ENCODE measurements at places on chromosomes 3 and 15.

GRCh38 chr3:166897811-166898210 is 482.3 kb downstream of the ZBBX start:
- DNase-seq, result no peak

GRCh38 chr3:134214239-134214638 is 36.4 kb downstream of the RYK start:
- DNase-seq, result no peak

DNA sequence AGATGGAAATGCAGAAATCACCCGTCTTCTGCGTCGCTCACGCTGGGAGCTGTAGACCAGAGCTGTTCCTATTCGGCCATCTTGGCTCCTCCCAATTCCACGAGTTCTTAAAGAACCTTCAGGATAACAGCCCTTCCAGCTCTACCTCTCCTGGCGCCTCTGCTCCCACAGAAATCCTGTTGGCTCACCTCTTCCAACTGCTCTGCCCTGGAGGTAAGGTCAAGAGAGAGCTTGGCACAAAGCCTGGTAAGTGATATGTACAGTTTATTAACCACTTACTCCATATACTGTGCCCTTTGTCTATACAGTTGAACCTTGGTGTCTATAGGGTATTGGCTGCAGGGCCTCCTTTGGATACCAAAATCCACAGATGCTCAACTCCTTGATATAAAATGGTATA is 17.8 kb upstream of the FGF12 start:
- DNase-seq, result no peak

GRCh38 chr3:6771171-6771570 is 89.7 kb upstream of the GRM7 start:
- no peak for DNase-seq

DNA sequence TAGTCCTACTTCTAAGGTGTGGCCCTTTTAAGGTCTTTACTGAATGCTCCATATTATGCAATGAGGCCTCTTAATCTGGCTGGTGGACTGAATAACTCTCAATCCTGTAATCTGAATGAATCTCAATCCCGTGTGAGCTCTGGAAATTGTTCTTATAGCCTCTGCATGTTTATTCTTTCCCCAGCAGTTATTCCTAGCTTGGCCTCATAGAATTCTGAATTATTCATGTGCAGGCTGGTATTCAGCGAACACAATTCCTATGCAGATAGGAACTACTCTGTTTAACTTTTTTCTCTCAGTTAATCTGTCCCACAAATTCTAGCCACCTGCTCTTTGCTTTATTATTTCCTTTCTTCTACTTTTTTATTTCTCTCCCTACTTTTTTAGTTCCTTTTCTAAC is 44.3 kb upstream of the XRN1 start:
- DNase-seq, result no peak

DNA sequence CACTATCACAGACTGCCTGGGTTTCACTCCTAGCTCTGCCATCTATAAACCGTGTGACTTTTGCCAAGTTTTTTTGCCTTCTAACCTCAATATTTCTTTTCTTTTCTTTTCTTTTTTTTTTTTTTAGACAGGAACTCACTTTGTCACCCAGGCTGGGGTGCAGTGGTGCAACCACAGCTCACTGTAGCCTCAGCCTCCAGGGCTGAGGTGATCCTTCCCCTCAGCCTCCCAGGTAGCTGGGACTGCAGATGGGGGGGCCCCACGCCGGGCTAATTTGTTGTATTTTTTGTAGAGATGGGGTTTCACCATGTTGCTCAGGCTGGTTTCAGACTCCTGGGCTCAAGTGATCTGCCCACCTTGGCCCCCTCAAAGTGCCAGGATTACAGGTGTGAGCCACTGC is 3.2 kb upstream of the ADAM10 start:
- DNase-seq, result no peak

DNA sequence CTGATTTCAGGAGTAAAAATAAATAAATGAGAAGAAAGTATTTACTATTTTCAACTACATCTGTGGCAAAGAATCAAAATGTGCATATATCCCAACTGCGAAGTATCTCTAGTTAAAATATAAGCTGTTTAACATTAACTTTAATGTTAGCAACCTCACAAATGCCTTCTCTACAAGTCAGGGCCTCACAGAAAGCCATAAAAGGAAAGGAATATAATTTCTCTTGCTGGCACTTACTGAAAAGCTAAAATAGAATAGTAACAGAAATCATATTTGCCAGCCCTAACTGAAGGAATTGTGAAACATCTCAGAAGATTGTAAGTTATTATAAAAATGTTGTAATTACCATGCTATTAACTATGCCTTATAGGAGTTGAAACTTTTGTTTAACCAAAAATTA is 65.1 kb upstream of the MBNL1 start:
- DNase-seq, result no peak

DNA sequence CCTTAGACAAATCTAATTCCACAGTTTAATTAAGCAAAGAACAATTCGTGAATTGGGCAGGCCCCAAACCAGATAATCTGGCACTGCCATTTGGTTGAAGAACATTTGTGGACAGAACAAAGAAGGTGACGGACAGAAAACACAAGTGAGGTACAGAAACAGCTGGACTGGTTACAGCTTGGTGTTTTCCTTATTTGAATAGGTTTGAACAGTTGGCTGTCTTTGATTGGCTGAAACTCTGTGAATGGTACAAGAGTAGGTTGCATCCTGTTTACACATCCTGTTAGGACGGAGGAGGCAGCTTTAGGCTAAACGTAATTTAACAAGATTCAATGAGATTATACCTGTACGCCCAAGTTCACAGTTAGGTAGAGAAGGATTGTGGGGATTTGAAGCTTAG is 114.4 kb downstream of the LPP start:
- no peak for DNase-seq

DNA sequence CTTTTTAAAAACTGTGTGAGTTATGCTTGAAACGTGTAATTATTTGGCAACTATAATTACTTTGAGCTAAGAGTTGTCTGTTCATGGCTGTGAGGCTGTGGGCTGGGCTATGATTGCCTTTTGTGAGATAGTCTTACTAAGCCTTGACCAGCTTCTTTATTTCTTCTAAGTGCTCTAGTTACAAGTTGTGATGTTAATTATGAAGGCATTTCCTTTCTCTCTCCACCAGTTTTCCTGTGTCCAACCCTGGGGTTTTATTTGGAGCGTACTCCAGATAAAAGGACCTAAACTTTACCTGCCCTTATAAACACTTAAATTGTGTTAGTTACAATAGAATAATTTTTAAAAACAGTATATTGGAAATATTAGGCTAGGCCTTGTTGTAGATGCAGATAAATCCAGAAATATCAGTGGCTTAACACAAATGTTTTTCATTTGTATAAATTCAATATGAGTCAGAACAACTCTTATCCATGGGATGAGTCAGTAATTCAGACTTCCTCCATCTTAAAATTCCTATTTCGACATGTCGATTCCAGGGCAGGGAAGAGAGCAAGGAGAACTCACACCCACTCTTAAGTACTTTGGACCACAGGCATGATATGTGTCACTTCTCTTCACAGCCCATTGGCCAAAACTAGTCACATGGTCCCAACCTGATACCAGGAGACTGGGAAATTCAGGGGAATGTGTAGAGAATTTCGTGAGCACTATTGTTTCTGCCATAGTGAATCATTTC is 17.0 kb downstream of the TMEM62 start:
- DNase-seq, result no peak

- DNase-seq, result peak; percentile 1
Measured at GRCh38 chr15:80059786-80060355, 395 bp downstream of the ZFAND6 start.

DNA sequence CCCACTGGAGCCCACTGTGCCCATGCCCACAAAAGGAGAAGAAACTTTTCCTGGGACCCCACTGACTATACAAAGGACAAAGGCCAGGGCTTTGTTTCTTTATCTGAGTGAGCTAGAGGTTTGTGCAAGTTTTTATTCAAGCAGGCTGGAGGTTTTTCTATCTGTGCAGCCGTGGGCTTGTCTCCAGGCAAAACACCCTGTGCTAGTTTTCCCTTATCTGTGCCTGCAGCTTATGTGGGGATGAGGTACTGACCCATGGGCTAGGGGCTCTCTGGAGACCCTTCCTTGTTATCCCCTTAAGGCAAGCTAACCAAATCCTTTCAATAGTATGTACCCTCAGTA is 545.5 kb downstream of the ZPLD1 start:
- no peak for DNase-seq

DNA sequence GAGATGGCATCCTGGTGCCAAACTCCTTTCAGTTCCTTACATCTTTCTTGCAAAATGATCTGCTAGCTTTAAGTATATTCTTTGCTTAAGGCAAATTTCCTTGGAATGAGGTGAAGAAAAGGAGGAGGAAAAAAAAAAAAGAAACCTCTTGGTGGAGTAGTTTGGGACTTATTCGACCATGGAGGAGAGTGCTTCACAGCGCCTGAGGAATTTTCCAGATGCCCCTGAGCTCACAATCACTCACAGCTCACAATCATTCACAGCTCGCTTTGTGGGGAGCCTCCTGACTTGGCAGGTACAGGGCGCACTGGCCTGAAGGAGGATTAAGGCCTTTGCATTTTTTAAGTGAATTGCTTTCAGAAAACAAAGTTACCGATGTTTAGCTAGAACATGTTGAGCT is 53.9 kb downstream of the BOC start:
- no peak for DNase-seq

DNA sequence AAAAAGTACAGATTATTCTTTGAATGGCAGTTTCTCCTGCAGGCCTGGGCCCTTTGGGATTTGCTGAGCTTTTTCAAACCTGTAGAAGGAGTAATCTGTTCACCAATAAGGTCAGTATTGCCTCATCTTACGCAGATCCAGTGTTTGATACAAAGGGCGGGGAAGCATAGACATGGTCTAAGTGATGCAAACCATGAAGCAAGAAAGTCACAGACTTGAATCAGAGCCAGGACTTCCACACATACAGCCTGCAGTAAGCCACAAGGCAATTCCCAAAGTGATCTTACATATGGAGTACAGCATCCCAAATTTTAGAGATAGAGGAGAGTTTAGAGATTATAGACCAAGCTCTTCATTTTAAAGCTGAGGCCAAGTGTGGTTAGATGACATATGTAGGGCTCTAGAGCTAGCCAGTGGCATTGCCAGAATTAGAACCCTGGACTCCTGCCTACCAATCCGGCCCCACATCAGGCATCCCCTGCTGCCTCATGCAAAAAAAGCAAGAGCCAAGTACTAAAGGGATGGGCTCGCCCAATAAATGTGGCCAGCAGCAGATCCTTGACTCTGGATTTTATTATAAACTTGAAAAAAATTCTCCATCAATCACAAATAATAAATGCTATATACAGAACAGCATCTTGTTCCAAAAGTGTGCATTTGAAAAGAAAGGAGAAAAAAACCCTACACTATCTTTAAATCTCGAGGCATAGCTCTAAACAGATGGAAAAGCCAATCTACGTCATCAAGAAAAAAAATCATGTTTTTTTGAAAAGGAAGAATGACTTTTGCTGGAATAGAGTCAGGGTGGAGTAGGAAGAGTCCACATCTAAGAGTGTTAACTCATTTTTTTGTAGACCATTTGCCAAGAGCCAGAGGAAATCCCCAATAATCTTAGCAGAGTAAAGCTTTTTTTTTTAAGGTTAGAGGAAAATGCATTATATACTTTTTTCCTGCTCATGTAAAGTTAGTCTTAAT is 24.0 kb downstream of the ABI3BP start:
- DNase-seq, result no peak

DNA sequence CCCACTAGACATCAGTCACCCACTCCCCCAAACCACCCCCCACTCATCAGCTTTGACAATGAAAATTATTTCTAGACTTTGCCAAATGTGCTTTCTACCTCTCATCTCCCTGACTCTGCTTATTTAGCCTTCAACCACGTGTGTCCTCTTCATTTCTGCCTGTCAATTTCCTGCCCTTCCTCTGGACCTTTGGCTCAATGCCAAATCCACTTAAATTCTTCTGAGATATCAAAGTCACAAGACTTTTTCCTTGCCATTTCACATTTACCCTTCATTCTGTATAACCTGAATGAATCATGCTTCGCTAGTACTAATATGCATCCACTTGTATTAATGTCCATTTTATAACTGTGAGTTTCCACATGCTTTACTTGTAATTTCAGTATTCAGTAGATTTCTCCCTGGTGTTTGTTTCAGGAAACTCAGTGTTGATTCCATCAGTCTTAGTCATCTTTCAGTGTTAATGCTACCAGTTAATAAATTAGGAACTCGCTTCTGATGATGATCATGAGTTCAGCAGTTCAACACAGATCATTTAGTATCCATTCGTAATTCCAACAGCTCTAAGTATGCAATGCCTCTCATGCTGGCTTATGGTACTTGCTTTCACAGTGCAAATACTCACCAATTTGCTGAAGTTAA is 128.2 kb upstream of the OSTN start:
- DNase-seq, result no peak

GRCh38 chr15:68417897-68418296 is 14.1 kb downstream of the ITGA11 start:
- no peak for DNase-seq

- no peak for DNase-seq
Measured at GRCh38 chr15:64068133-64068532, 21.8 kb upstream of the DAPK2 start.

GRCh38 chr3:197510642-197511018 is 45.1 kb downstream of the BDH1 start:
- DNase-seq, result no peak

DNA sequence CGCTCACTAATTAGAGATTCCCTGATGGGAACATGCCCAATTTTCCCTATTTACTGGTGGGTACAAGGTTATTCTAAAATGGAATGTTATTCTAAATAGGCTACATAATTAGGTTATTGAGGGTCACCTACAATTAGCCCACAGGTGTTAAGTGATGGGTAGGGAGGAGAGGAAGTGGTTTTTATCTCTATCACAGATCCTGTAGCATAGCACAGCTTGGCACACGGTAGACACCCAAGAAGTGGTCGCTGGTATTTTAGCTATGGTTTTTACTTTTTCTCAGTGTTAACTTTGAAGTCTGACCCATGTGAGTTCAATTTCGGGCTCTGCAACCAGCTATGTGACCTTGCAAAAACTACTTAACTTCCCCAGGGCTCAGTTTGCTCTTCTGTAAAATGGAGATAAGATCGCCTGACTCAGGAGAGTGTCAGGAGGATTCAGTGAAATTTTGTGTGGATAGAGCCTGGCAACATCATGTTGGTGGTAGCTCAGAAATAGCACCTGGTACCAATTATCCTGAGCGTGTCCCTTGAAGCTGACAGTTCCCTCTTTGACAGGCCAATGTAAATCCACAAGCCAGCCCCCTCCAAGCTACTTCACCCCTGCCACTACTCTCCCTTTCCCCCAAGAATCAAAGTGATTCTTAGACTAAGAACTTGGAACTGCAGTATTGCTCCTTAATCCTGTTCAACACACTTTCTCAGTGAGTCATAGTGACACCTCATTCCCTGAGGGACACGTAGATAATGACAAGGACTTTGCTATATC is 8.7 kb upstream of the LMCD1 start:
- no peak for DNase-seq

Measured in stimulated activated CD4-positive, alpha-beta T cell treated with anti-CD3 and anti-CD28 coated beads, TNF-alpha, amount 100 ng/mL, for 1 hour (primary cell).